ENCODE measurements at places on chromosomes 13 and 19.

DNA sequence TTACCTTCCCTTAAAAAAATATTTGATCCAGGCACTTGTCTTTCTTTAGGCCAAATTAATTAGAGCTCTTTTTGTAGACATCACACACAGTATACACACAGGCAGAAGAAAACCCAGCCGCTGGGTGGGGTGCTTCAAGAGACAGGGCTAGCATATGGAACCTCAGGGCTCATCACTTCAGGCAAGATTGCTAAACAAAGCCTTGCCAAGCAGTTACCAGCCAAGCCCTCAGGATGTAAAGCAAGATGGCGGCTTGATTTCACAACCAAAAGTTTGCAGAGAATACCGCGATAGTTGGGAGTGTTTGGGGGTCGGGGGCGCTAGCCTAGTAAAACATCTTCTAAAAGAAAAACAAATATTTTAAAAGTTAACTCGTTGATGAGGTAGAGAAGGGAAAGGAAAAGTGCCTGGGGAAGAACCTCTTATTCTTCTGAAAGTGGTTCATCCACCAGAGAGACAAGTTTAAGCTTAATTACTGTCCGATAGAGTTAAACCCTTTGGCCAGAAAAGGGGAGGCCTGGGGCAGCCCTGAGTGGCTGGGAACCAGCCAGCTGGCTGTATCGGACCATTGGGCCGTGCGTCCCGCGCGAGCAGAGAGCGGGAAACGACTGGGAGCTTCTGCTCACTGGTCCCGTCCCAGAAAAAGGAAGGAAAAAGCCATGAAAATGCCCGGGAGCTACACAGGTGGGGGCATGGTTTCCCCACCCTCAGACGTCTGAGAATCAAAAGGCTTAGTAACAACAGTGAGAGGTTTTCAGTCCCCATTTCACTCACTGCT is 254.9 kb upstream of the PCDH20 start:
- no peak for DNase-seq

- peak; percentile 8 for DNase-seq
Measured at GRCh38 chr13:73849292-73849691, 284.9 kb downstream of the KLF12 start.

DNA sequence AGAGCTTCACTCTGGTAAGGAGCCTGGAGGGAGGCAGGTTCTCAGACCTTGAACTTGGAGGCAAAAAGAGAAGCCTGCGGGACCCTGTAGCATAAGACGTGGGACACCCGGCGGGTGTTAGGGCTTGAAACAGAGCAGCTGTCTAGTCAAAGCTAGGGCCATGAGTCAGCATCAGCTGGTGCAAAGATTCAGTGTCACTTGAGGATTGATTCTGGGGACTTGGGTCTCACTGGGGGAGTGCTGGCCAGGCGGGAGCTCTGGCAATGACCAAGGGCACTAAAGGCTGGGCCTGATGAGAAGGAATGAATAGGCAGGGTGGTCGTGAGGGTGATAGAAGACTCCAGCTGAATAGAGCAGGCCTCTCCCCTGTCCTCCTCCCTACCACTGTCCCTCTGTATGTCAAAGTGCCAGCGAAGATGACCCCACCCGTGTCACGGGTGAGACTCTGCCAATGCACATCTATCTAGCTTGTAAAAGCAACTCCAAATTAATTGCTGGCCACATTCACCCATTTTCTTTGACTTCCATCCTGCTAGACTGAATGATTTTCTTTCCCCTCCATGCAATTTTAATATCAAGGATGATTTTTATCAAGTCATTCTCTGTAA is 97.1 kb downstream of the MBNL2 start:
- DNase-seq, result no peak

- DNase-seq, result no peak
Measured at GRCh38 chr19:2032296-2032941, 16.9 kb upstream of the BTBD2 start.

- peak; percentile 66 for DNase-seq
Measured at GRCh38 chr19:42529248-42529764, 1.0 kb upstream of the CEACAM1 start.

DNA sequence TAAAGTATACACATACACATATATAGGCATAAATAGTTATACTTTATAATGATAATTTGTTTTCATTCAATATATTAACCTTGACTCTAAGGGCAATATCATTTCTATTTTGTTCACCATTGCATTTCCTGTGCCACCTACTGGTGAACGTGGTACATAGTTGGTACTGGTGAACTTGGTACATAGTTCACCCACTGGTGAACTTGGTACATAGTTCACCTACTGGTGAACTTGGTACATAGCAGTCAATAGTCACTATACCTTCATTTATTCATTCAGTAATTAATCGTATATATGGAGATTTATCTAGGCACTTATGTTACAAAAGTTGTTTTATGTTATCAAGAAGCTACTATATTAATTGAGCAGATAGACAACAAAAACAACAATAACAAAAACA is 172.6 kb upstream of the ATXN8OS start:
- no peak for DNase-seq

GRCh38 chr13:94959626-94960025 is 247.3 kb upstream of the SOX21 start:
- DNase-seq, result no peak

- no peak for DNase-seq
Measured at GRCh38 chr13:38702669-38703068, 15.8 kb downstream of the FREM2 start.

- DNase-seq, result no peak
Measured at GRCh38 chr13:24185591-24186232, 25.2 kb downstream of the SPATA13 start.

GRCh38 chr13:106143930-106144709 is 391.3 kb downstream of the EFNB2 start:
- DNase-seq, result no peak

GRCh38 chr19:776549-776948 is 20.7 kb upstream of the PTBP1 start:
- DNase-seq, result no peak

DNA sequence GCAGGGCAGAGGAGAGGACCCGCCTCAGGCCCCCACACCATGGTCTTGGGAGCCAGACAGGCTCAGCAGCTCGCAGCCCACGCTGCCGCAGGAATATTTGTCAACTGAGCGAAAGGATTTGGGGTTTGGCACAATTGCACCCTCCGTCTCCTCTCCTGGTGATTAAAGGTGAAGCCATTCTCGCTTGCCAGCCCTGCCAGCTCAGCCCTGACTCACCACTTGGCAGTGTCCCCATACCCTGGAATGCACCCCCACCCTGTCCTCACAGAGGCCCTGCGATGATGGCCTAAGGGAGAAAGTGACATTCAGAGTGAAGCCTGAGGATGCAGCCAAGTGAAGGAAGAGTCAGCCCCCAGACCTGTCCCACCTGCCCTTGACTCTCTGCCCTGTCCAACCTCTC is 18.8 kb downstream of the CYTH2 start:
- no peak for DNase-seq

GRCh38 chr13:34762312-34762711 is 179.8 kb upstream of the NBEA start:
- no peak for DNase-seq

DNA sequence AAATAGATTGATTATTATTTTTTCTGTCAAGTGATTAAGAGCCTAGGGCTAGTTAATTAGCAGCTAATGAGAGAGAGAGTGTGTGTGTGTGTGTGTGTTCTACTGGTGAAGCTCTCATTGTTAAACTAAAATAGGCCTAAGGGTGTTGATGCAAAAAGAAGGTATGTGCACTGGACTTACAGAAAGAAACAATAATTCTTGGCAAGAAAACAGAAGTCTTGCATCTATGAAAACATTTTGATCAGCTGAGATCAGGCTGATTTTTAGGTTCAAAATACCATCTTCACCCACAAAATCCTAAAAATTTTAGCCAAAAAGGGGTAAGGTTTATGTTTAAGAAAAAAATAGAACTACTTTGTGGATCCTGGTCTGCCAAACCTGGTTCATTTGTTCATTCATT is 106.5 kb downstream of the POSTN start:
- no peak for DNase-seq

- peak; percentile 2 for DNase-seq
Measured at GRCh38 chr13:26707122-26708006, 53.2 kb downstream of the GPR12 start.

DNA sequence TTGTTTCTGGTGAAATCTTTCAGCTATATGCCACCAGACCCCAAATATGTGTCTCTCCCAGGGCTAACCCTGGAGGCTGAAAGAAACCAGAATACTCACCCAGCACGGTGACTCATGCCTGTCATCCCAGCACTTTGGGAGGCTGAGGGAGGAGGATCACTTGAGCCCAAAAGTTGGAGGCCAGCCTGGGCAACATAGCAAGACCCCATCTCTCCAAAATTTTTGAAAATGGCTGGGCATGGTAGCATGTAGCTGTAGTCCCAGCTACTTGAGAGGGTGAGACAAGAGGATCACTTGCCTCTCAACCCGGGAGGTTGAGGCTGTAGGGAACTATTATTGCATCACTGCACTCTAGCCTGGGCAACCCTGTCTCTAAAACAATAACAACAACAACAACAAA is 76.1 kb upstream of the UQCRFS1 start:
- DNase-seq, result no peak

- no peak for DNase-seq
Measured at GRCh38 chr19:5800361-5801270, 4.3 kb upstream of the NRTN start.

DNA sequence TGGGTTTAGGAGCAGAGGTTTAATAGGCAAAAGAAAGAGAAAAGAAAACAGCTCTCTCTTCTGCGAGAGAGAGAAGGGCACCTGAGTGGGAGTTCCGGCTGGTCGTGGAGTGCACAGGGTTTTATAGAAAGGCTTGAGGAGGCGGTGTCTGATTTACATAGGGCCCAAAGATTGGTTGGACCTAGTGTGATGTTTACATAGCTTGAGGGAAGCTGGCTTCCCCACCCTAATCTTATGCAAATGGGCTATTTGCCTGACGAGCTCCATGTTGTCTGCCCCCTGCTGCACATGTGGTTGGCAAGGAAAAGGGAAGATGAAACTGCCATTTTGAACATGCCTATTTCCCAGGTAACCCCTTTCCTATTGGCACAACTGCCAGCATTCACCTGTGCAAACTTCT is 21.5 kb upstream of the MEDAG start:
- DNase-seq, result no peak

GRCh38 chr13:49287995-49288394 is 40.3 kb downstream of the CDADC1 start:
- no peak for DNase-seq

DNA sequence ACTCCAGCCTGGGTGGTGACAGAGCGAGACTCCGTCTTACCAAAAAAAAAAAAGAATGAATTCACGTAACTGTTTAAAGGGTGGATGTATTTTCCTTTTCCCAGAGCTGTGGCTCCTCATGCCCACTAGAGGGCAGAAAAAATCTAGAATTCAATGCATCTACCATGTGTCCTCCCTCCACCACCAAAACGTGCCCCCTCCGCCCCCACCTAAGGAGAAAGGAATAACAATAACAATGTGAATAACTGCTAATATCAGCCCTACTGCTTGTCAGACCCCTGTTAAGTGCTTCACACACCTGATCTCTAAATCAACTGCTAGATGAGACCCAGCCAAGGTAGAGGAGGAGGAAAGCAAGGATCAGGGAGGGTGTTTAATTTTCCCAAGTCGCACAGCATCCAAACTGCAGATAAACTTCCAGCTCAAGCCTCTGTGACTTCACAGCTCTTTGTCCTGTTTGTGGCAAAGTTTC is 20.2 kb upstream of the PNMA8B start:
- no peak for DNase-seq

- DNase-seq, result no peak
Measured at GRCh38 chr19:8212212-8212611, 3.0 kb downstream of the CERS4 start.

DNA sequence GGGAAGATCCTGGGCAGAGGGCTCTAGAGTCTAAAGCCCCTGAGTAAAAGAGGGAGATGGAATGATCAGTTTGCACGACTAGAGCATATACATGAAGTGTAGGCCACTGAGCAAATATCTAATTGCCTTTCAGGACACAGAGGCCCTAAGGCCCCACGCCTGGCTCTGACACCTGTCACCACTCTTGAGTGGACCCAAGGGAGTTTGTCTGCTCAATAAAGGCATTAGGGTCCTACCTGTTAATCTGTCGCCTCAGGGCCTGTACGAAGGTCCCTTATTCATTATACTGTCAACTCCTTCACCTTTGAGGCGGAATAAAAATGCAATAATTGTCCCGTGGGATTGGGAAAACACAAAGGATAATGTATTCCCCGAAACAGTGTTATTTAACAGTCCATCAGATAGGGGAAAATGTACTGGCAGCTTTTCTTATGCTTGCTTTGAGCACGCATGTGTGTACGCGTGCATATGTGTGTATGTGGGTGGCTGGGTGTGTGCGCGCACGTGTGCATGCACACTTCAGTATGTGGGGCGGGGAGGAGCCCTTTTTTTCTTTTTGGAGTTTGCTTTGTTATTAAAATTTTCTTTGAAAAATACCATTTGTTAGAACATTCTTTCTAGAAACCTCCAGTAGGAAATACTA is 161.8 kb upstream of the SERP2 start:
- no peak for DNase-seq

DNA sequence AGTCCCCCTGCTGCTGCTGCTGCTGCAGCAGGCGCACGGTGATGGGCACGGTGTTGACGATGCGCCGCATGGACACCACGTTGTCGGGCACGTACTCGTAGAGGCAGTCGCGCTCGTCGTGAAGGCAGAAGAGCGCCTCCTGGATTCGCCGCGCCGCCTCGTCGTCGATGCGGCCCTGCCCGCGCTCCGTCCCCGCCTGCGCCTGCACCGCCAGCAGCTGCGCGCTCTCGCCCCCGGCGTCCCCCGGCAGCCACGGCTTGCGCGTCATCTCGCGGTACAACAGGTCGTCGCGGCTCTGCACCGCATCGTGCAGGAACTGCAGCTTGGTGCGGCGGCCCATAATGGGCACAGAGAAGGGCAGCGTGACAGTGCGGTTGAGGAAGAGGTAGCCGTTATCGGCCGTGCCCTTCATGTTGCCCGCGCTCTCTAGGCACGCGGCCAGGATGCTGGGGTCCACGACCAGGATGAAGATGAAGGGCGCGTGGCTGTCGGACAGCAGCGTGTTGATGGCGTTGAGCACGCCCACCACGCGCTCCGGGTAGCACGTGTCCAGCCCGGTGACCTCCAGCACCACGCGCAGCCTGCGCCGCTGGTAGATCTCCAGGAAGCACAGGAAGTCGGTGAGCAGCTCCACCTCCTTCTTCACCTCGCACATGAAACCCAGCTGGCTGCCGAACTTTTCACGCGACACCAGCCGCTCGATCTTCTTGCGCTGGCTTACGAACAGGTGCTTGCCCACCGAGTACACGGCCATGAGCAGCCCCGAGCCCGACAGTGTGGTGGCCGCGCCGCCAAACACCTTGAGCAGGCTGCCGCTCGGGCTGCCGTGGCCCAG is 8.1 kb downstream of the NKPD1 start:
- peak; percentile 55 for DNase-seq

GRCh38 chr19:4588291-4588761 is 28.8 kb upstream of the SEMA6B start:
- DNase-seq, result no peak

DNA sequence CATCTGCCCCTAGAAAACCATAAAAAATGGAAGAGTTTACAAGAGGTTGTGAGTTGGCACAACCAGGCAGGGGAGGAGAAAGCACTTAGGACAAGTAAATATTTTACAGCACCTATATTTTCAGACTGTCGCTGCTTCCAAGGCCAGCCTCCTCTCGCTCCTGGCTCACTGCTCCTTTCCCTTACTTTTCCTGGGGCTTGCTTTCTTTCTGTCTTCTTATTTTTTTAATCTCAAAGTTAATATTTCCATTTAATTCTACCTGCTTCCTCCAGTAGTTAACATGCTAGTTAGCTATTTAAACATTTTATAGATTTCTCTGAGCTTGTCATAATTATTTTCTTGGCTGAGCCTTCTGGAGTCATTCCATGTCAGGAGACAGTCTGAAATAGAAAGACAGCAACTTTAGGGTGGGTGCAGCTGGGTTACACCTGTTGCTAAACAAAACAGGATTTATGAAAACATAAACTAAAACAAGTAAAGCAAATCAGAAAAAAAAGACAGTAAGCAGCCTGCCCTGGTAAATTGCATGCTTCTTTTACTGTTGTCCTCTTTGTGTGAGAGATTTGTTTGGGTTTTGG is 330.1 kb downstream of the DLEU7 start:
- no peak for DNase-seq
